ENCODE measurements at places on chromosomes 1 and 21.

DNA sequence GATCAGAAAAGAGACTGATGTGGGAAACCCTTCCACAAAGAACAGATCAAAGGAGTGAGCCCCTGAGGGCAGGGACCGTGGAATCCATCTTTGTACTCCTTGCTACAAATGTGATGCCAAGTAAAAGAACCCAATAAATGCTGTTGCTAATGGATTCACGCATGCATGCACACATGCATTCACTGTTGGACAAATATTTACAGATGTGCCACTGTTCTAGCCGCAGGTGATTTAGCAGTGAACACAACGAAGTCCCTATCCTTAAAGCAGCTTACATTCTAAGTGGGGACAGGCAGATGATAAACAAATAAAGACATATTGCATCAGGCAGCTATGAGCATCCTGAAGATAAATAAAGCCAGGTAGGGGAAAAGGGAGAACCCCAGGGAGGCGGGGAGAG, 67.8 kb downstream of the ITPKB start:
- DNase-seq = no peak

DNA sequence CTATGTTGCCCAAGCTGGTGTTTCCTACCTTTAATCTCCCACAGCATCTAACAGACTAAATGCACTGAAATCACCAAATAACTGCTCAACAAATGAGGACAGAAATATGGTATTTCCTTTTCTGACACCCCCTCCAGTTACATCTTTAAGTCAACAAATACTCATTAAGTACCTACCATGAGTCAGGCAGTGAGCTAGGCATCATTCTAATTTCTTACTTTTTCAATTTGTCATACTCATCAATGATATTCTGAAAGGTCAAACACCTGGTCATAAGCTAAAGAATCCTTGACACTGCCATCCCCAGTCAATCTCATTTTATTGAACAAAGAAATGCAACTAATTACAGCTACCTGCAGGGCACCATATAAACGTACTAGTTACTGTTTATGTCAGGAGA, 36.6 kb downstream of the LUZP1 start:
- DNase-seq = no peak

GRCh38 chr1:167331650-167332049, 111.0 kb downstream of the POU2F1 start:
- no peak for DNase-seq

GRCh38 chr1:54906586-54906985, 19.6 kb upstream of the DHCR24 start:
- no peak for DNase-seq

GRCh38 chr1:25952841-25953401, 44.9 kb downstream of the PAFAH2 start:
- DNase-seq = no peak

- DNase-seq = no peak
These were observed 269.4 kb downstream of the BACH1 start for GRCh38 chr21:29568020-29568697.

DNA sequence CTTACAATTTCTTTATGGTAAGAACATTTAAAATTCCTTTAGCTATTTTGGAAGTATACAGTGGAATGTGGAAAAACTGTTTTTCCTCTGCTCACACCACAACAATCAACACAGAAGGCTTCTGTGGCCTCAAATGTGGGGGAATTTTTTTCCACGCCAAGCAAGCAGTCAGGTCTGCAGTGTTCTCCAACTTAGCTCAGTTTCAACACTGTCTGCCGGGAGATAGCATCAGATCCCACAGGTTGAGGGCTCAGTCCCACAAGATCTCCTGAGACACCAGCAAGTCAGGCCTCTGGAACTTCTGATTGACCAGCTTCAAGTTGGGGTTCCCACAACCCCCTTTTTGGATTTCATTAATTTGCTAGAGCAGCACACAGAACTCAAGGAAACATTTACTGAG, 50.3 kb downstream of the PTBP2 start:
- DNase-seq = no peak

DNA sequence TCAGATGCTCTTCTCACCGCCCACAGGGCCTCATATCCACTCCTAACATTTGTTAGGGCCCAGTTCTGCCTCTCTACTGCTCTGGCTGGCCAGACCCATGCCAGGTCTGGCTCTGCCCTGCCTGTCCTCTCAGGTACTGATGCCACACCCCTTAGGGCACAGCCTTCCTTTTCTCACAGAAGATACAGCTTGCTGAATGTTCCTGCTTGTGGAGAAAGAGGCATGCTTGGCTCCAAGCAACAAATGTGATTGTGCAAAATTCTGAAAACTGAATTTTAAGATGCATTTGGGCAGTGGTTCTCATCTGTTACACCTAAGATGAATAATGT, 178.1 kb downstream of the TGFBR3 start:
- no peak for DNase-seq

DNA sequence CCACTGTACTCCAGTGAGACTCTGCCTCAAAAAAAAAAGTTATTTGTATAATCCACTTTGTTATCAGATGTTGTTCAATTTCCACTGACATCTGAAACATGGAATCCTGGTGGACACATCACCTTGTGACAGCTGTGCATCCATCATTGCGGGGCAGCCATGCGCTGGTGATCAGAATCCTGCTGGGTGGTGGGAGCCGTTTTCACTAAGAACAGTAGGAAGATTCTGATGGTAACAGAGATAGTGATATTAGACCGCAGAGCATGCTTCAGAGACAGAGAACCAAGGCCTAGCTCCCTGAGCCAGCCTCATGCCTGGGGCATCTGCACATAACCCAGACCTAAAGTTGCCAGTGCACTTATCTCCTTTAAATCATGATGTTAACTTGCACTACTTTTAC, 3.1 kb upstream of the SPRR3 start:
- DNase-seq = no peak

- no peak for DNase-seq
These were observed 281.1 kb downstream of the TTLL7 start for GRCh38 chr1:83717785-83718184.

DNA sequence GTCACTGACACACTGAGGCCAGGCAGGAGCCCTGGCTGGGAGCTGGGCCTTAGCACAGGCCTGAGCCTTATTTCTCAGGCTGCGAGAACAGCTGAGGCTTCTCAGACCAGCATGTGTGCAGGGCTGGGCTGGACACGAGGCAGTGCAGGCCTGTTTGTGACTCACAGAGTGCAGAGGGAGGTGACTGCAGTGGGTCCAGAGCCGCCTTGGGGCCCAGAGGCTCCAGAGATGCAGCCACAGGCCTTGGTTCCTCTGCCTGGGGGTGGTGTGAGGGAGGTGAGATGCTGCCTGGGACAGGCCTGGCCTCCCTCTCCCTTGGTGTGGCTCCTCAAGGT, 61.2 kb upstream of the ETV3 start:
- no peak for DNase-seq

DNA sequence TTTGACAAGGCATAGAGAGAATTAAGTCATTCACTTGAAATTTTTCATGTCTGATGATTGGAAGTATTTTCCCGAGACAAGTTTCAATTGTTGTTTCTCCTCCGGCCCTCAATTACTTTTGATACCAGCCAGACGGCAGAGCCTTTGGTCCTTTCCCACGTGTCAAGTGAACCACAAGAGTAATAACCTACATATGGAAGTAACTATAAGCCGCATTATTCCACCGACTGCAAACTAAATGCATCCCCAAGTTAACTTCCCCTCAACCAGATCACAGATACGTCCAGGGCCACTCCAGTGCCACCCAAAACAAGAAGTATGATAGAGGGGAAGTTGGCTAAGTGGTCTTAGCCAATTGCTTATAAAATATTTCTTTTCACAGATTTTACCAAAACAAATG, 20.2 kb downstream of the COLGALT2 start:
- no peak for DNase-seq

GRCh38 chr1:227739636-227740035, 4.4 kb downstream of the SNAP47 start:
- no peak for DNase-seq

DNA sequence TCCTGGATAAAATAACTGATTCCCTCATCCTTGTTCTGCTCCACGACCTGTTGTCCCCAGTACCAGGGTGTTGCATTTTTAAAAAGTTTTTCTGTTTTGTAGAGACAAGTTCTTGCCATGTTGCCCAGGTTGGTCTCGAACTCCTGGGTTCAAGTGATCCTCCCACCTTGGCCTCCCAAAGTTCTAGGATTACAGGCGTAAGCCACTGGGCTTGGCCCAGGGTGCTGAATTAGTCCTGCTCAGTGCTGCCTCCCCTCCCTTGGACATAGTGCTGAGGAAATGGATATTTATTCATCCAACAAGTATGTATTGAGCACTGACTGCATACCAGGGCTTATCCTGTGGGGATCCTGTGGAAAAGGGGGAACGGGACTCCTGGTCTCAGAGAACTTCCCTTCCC, 126.4 kb downstream of the PTPRU start:
- no peak for DNase-seq

- no peak for DNase-seq
These were observed 112.5 kb downstream of the PBX1 start for GRCh38 chr1:164671323-164671965.

GRCh38 chr1:245217853-245218608, 63.2 kb downstream of the KIF26B start:
- no peak for DNase-seq

GRCh38 chr1:107058245-107059032, 2.0 kb downstream of the PRMT6 start:
- no peak for DNase-seq

DNA sequence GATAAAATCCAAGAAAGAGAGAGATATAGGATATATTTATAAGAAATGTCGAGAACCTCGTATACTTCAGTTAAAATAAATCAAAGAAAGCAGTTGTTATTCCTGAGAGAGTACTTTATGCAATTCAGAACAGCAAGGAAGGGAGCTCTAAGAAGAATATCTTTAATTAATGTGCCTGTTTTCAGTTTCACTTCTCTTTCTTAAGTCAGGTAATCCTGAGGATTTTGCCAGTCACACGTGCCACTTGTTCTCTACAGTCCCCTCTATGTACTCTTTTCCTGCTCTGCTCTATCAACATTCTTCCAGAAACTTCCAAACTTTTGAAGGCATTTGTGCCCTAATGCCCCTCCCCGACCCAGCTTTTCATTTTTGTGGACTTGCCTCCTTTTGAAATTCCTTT, 211.9 kb downstream of the AKT3 start:
- DNase-seq = no peak

DNA sequence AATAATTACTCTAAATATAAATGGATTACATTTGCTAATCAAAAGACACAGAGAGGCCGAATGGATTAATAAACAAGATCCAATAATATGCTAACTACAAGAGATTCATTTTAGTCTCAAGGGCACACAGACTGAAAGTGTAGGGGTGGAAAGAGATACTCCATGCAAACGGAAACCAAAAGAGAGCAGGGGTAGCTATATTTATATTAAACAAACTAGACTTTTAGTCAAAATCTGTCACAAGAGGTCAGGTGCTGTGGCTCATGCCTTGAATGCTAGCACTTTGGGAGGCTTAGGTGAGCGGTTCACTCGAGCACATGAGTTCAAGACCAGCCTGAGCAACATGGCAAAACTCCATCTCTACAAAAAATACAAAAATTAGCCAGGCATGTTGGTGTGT, 33.6 kb upstream of the DISP1 start:
- no peak for DNase-seq

DNA sequence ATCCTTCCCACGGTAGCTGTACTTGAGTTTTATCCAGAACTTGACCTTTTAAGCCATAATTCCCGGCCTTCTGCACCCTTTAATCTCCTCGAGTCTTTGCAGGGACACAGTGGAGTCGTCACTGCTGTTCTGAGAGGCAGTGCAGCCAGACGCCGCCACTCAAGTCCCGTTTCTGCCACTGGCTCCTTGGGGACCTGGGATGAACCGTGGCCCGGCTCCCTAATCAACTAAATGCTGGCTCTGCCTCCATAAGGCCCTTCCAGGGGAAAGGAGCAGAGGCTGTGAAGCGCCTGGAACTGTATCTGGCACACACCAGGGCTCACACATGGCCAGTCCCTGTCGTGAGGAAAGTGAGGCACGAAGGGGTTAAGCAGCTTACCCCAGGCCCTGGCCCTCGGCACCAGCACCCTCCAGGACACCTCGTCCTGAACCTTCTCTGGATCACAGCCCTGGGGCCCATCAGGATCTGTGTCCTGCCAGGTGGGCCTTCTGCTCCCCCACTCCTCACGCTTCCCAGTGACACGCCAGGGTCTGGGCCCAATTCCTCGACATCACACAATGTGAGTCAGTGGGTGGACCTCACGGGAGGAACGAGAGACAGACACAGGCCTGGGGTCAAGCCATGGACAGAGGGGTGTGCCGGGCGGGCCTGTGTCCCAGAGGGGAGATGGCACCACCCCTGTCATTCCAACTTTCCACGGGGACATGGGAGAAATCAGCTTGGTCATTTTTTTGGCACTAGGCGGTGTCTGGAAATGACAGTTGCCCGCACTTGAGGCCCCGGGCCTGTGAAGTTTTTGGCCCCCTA, 23.5 kb upstream of the C1orf174 start:
- no peak for DNase-seq

DNA sequence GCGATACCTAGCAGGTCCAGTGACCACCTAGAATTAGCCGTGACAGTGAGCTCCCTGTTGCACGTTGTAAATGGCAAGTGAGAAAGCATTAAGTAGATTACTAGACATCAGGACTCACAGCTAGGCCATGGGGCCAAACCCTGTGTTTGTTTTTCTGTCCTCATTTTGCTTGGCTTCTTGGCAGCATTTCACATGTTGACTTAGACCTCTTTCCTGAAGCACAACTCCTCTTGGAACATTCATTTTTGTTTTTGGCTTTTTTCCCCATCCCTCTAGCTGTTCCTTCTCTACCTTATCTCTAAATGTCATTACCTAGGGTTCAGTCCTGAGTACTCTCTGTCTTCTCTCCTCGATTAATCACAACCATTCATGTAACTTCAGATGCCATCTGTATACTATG, 16.9 kb upstream of the PTPN14 start:
- no peak for DNase-seq

GRCh38 chr1:34029515-34029914, 135.5 kb downstream of the CSMD2 start:
- no peak for DNase-seq

DNA sequence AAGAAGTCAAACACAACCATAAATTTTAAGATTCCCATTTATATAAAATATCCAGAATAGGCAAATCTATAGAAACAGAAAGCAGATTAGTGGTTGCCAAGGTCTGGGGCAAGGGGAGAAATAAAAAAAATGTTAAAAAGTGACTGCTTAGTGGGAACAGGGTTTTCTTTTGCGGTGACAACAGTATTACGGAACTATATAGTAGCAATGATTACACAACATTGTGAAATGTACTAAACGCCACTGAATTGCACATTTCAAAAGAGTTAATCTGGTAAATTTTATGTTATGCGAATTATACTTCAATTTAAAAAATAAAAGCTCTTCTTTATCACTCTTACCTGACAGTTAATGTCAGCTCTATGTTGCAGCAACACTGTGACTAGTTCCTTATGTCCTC, 105.2 kb downstream of the ACBD6 start:
- DNase-seq = no peak

- DNase-seq = no peak
These were observed 213.5 kb upstream of the NRIP1 start for GRCh38 chr21:15278279-15278678.

GRCh38 chr1:2606881-2607621, 20.5 kb downstream of the PRXL2B start:
- no peak for DNase-seq

GRCh38 chr1:151713874-151714273, 2.7 kb downstream of the CELF3 start:
- DNase-seq = no peak

Measured in stimulated activated CD8-positive, alpha-beta memory T cell treated with anti-CD3 and anti-CD28 coated beads, Interleukin-12 subunit alpha, Interleukin-12 subunit beta, amount 100 ng/mL, for 4 hours (primary cell).